EL (cell line): ENCODE measurements at places on chromosomes 11 and 22.
A peak's percentile ranks its signal among the peaks of the same experiment; 100 is the strongest.

- no peak for DNase-seq
Observed at GRCh38 chr11:106384429-106384828, 307.0 kb downstream of the AASDHPPT start.

DNA sequence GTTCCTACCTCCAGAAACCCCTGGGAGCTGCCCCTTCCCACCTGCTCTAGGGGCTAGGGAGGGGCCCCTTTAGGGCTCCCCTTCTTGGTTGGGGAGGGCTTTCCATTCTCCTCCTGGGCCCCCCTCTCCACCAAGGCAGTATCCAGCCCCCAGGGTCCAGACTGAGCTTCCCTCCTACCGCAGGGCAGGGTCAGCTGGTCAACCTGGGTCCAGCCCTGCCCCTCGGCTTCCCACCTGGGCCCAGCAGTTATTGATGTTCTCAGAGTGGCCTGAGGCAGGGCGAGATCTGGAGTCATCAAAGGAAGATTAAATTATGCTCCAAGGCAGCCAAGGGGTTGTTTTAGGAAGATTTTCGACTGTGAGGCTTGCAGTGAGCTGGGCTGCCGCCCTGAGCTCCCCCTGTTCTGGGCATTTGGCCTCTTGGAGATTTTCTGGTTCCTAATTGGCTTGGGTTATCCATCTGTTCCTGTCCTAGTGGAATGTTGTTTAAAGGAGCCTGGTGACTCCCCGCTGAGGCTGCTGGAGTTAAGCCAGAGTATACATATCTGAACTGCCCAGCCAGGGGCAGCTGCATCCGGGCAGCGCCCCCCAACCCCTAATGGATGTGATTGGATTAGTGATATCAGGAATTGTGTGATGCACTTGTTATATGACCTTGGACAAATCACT is 1.8 kb upstream of the SLC22A8 start:
- DNase-seq: peak; percentile 20

GRCh38 chr11:83557653-83558052 is 271.5 kb upstream of the CCDC90B start:
- DNase-seq: no peak

DNA sequence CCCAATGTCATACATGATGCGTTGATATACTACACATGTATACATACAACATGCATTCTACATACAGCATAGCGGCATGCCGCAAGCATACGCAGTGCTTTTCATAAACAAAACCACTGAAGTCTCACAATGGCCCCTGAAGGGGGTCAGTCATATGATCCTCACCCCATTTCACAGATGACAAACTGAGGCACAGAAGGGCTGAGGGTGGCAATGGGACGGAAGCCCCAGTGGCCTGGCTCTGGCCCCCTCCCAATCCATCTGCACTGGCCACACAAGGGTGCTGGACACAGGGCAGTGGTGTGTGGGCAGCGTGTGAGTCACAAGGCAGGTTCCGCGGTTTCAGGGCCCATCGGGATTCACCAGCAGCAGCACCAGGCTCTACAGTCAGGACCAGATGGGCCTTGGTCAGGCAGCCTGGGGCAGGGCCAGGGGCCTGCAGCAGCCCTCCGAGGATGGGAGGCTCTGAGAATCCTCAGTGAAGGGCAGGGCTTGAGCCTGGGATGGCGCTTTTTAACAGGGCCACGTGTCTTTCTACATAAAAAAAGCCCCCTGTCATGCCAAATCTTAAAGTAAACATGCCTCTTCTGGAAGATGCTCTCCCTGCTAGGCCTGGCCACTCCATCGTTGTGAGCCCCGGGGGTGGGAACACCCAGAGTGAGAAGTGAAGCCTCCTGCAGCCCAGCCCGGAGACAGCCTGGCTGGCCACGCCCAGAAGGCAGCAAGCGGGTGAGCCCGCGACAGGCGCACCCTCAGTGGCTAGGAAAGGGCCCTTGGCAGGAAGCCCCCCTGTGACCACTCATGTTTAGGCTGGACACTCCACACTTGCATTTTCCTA is 206.5 kb downstream of the CTTN start:
- no peak for DNase-seq

DNA sequence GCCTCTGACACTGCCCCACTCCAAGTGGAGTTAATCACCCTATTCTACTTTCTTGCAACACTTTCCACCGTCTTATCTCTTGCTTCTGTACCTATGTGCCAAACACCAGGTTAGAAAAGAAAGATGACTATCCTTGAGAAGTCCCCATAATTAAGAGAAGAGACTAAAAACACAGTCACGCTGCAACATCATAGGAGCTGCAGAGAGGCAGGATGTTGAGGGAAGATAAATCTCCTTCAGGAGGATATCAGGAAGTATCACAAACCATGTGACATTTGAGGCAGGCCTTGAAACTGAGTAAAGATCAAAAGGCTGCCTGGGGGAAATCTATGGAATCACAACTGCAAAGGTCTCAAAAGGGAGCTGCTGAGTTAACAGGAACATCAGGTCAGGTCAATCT is 24.8 kb downstream of the GAB2 start:
- no peak for DNase-seq

DNA sequence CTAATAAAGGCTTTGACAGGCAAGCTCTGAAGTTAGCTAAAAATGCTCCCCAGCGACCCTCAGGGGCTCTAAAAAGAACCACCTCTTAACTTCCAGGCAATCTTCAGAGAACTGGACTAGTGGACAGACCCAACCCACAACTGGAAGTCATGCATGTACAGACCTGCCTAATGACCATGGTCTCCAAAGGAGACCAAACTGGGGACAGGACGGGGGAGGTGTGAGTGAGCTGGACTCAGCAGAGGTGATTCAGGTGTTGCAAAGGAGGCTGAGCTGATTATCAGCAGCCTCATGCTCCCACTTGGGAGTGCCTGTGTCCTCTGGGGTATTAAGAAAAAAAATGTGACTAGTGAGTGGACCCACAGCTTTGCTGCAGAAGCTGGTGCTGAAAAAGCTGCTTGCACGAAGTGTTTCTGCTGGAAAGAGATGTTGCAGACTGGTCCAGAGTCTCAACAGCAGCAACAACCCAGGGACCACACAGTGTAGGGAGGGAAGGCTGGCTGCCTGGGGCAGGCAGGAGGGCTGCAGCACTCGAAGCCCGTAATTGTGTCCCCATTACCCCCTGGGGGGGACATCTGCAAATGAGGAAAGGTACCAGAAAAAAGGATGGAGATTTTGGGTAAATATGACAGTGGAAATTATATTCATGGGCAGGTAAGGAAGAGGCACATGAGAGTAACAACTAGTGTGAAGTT is 35.3 kb downstream of the PITPNB start:
- no peak for DNase-seq

GRCh38 chr22:32446321-32446720 is 17.9 kb downstream of the BPIFC start:
- DNase-seq: no peak

- peak; percentile 92 for DNase-seq
Observed at GRCh38 chr22:18032455-18033101, 8.2 kb upstream of the MICAL3 start.

DNA sequence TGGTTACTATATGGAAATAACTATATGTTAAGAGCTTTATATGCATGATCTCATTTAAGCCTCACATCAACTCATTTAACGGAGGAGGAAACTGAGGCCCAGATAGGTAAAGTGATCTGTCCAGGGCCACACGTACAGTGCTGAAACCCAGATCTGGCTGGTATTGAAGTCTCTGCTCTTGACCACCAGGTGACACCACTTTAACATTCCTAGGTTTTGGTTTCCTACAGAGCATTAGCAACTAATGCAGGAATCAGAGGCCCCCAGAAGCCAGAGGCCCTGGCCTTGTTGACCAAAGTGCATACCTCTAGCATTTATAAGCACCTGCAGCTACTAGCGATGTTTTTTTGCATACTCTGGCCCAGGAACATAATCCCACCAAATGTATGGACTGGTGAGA is 12.9 kb upstream of the LIMK2 start:
- DNase-seq: no peak

DNA sequence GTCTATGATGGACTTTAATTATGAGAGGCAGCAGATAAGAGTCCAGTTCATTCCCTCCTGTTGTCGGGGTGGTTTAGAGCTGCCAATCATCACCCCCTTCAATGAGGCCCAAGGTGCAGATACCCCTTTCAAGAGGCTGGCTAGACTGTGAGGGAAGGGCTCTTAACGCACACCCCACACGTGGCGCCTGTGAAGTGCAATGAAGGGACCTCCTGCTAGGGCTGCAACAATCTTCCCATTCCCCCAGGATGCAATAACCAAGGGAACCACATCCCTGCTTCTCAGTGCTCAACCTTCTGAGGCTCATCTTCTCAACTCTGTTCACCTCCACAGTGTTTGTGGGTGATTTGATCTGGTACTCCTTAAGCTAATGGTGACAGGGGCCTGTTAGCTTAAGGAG is 19.0 kb downstream of the TENM4 start:
- DNase-seq: no peak

DNA sequence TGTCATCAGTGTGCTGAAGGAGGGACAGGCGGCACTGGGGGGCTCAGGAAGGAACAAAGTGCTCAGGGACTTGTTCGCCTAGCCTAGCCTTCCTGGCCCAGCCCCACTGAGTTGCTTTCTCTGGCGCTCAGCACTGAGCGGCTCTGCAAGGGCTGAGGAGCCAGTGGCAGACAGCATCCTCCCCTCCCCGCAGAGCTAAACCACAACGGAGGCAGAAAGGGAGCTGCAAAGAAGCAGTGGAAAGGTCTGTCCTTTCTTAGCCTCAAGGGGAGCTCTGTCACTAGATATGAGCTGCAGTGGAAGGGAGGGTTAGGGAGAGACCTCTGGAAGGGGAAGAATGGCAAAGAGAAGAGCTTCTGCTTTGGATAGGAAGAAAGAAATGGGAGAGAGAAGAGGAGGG is 89.7 kb upstream of the PHOX2A start:
- no peak for DNase-seq

- DNase-seq: peak; percentile 89
Observed at GRCh38 chr11:58616594-58616993, 5.9 kb upstream of the CNTF start.

DNA sequence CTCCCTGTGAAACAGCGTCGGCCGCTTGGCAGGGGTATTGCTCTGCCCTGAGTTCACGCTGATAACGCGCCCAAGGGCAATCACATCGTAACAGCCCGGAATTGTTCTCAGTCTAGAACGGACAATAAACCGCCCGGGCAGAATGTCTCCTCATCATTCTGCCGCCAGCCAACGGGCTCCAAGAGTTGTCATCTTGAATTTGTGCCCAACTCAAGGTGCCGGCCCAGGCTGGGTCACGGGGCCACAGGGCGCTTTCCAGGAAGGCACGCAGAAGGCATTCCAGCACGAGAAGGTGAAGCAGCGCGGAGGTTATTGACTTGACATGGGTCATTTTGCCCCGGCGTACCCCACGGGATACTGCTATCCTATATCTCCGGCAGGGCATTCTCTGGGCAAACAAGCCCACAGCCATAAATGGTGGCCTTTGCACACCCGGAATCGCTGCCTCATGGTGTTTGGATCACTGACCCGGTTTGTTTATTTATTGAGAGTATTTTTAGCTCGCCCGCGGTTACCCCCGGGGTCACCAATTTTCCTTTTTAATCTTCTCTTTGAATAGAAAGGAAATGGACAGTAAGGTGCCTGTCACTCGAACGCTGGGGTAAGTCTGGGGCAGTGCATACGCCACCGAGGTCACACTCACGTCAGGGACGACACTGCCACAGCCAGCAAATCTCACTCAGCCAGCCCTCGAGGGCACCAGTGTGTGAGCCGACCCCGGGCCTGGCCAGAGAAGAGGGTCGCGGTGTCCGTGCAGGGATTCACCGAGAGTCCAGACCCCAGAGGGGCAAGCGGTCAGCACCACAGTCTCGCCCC is 72.4 kb upstream of the FGF3 start:
- no peak for DNase-seq

GRCh38 chr11:110367571-110367970 is 62.2 kb upstream of the FDX1 start:
- DNase-seq: no peak

- peak; percentile 8 for DNase-seq
Observed at GRCh38 chr11:79013509-79013908, 427.3 kb downstream of the TENM4 start.

GRCh38 chr11:129023968-129024676 is 81.5 kb upstream of the TP53AIP1 start:
- no peak for DNase-seq

GRCh38 chr11:95404370-95404769 is 173.4 kb upstream of the SESN3 start:
- no peak for DNase-seq
